ENCODE measurements at places on chromosomes 1 and 21.

- no peak for DNase-seq
These were observed 131.0 kb downstream of the TGFBR3 start for GRCh38 chr1:91754816-91755580.

GRCh38 chr21:14474995-14475394, 71.1 kb downstream of the SAMSN1 start:
- no peak for DNase-seq

DNA sequence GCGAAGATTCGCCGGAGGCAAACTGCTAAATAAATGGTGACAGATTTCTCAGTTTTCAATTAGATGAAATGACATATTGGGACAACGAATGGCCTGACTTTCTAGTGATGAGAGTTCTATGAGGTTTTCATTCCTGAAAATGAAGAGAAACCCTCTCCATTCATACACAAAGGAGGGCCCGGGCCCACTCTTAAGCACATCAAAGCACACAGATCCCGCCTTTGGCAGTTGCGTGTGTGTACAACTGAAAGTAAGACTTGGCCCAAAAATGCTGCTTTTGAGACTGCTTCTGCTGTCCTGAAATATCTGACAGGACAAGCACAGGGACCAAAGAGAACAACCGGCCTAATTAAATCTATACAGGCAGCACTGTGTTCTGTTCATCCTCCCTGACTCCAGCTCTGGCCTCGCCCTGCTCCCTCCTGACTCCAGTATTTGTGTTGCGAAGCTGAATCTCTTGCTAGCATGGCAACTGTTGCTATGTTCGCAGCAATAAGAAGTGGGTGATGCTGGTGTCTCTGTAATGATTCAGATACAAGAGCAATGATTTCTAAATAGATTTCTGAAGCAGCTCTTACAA, 7.4 kb downstream of the LRRC53 start:
- DNase-seq: no peak

DNA sequence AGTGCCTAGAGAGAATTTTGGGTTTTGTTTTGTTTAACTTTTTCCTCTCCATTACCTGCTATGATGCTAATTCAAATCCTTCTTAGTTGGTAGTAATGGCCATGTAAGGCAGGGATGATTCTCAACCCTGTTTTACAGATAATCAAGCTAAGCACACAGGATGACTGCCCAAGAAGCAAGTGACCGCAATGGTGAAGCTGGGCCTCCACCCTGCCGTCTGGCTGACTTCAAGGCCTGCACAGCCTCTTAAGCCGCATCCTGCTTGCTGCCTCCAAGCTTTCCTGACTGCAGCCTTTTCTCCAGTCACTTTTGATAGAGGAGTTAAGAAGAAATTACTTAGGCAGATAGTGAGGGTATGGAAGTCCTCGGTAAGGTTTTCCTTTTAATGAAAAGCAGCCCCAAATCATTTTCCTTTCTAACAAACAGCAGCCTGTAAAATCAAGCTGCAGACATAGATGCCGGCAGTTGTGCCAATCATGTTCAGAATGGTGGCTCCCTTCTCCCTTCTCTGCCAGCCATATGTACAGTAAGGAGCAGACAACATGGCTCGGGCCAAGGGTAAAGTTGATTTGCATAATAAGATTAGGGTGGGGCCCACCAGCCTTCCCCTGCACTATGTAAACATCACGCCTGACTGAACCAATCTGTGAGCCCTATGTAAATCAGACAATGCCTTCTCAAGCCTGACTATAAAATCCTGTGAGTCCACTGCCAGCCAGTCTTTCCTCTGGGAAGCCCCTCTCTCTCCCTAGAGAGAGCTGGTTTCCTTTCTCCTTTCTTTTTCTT, 8.8 kb upstream of the CTBS start:
- DNase-seq: no peak

DNA sequence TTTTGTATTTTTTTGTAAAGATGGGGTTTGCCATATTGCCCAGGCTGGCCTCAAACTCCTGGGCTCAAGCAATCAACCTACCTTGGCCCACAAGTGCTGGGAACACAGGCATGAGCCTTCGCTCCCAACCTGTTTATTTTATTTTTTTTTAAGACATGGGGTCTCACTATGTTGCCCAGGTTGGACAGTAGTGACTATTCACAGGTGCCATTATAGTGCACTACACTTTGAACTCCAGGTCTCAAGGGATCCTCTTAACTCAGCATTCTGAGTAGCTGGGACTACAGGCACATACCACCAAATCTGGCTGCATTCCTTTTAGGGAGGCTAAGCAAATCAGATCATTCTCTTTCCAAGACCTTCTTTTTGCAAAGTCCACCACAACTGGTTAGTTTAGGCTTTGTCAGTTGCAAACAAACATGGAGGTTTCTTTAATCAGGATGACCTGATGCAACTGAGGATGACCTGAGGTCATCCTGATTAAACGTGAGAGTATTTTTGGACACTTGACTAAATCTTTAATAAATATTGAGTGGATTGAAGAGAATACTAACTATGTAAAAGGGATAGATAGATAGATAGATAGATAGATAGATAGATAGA, 30.0 kb upstream of the RALGPS2 start:
- DNase-seq: no peak

- DNase-seq: no peak
These were observed 12.4 kb upstream of the USP1 start for GRCh38 chr1:62424411-62424810.

DNA sequence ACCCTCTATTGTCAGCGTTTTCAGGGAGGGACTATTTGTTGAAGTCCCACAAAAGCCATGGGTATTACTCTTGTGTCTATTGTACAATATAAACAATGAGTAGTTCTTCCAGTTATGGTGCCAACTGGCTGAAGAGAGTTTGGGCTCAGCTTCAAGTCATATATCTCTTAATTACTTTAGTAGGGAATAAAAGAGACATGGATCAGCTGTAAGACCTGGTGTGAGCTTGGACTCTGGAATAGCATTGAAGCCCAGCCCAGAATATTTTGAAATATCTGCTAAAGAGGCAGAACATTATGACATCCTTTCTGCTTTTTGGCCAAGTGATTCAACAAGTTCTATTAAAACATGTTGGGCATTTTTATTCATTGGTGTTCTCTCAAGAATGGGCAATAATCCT, 224.9 kb downstream of the BACH1 start:
- DNase-seq: no peak

- DNase-seq: no peak
These were observed 486.4 kb downstream of the PLPP3 start for GRCh38 chr1:56092684-56093570.

DNA sequence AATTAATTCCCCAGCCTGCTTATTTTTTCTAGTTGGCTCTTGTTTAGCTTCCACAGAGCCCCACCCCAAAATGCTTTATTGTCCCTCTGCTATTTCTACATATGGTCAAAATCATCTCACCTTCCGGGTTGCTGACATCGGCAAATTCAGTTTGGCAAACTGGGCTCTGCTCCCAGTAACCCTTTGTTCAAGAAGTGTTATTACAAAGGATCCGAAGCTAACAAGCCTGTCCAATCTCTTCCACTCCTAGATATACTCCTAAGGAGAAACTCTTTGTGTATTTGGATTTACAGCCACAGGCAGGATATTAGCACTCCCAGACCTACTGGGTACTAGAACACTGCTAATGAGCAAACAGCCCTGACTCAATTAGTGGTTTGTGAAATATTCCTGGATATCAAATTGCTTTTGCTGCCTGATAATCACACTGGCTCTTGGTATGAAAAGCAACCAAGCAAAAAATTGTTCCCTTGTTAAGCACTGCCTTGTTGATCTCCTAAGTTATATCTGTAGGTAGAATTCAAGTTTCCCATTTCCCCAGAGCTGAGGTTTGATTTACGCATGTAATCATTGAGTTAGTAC, 4.0 kb downstream of the JUN start:
- no peak for DNase-seq

- DNase-seq: no peak
These were observed 191.4 kb downstream of the KCNK2 start for GRCh38 chr1:215273838-215274516.

DNA sequence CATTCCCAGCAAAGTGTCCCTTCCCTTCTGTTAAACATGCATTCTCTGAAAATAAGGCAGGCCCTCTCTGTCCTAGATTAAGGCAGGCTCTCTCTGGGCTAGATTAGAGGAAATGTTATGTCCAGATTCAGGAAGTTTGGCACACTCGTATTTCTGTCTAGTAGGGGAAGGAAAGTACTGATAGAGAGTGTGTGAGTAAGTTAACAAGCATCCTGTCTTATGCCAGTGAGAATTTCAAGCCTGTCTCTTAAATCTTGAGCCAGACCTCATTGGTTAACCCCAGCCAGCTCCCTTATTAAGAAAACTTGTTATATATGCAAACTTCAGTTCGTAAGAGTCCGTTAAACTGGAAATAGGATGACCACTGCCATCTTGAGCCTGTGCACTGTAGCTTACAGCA, 31.6 kb downstream of the IGSF5 start:
- no peak for DNase-seq

DNA sequence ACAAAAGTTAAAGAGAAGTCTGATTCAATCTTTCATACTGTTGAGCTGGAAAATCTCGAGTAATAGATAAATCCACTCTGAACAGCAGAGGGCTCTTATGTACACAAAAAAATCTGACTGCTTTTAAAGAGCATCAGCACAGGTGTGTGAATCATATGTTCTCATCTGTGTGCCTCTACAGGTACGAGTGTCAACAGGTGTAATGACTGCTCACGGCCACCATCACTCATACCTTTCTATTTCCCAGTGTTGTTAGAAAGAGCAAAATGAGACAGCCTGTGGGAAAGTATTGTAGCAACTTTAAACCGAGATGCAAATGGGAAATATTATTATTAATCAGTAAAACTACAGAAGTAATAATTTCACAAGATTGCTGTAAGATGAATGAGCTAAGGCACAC, 49.0 kb upstream of the SCAF4 start:
- no peak for DNase-seq

- DNase-seq: no peak
These were observed 81.4 kb upstream of the WLS start for GRCh38 chr1:68313735-68314134.

- no peak for DNase-seq
These were observed 183.6 kb upstream of the UBE2U start for GRCh38 chr1:64019818-64020217.

- no peak for DNase-seq
These were observed 358.7 kb downstream of the LTN1 start for GRCh38 chr21:28633839-28634555.

DNA sequence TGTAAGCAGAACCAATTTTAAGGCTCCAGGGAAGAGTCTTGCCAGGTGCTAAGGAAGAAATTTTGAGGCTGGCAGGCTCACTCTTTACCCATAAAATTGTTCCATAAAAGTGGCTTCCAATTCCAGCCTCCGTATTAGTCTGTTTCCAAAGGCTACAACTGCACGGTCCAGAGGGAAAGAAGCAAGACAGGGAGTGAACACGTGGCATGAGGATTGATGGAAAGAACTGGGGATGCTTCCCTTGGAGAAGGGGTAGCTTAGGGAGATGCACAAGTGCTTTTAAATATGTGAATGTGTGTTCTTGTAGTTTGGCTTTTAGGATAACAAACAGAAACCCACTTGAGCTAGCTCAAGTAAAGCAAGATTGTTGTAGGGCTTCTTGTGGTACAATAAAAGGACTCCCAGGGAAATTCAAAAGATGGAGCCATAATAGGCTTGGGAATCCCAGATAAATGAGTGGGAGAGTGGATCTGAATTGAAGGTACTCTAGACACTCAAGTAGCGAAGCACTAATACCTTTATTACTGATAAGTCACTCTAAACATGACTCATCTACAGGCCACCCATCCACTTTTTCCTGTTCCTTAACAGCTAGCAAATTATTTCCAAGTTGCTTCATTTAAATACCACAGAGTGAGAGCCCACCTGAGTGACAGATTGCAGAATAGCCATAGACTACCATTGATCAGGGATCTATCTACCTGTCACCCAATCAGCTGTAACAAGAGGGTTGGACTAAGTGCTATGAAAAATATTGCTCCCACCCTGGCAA, 34.8 kb upstream of the NPL start:
- DNase-seq: no peak

GRCh38 chr1:178688244-178688643, 36.8 kb upstream of the RALGPS2 start:
- no peak for DNase-seq

GRCh38 chr1:27366411-27367159, at the start of gene MAP3K6:
TSS of gene MAP3K6 (minus strand) at chr1:27366961. CDS start at chr1:27366597, 364 bp downstream.
- peak; percentile 78 for DNase-seq

DNA sequence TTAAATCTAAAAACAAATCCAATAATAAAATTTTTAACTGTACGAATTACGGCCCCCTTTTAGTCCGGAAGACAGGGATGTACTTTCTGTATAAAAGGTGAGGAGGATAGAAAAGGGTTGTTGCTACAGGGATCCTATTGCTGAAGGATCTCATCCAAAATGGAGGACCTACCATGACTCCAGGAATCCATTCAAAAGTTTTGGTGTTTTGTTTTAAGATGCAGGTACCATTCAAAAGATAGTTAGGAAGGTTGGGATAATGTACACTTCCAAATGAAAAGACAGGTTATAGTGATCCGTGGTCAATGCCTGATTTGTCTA, 1.3 kb upstream of the ENAH start:
- no peak for DNase-seq

GRCh38 chr1:194908643-194909042, 1699.6 kb downstream of the KCNT2 start:
- DNase-seq: no peak

DNA sequence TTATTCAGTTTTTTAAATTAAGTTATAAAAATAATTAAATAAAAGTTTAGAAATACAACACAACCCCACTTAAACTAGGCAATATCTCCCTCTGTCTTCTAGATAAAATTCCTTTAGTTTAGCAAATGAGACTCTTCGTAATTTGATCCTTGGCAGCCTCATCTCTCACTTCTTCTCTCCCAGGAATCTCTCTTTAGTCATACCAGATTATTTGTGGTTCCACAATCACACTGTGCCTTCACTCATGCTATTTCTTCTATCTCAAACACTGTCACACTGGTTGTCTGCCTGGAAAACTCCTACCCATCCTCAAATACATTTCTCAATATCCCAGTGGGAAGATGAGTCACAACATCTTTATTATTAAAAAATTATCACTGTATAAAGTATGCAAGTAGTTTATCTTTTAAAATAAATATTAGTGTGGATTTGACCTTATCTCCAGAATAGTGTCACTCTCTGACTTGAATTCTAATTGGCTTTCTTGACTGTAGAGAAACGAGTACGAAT, 195.5 kb downstream of the KCNH1 start:
- DNase-seq: no peak

DNA sequence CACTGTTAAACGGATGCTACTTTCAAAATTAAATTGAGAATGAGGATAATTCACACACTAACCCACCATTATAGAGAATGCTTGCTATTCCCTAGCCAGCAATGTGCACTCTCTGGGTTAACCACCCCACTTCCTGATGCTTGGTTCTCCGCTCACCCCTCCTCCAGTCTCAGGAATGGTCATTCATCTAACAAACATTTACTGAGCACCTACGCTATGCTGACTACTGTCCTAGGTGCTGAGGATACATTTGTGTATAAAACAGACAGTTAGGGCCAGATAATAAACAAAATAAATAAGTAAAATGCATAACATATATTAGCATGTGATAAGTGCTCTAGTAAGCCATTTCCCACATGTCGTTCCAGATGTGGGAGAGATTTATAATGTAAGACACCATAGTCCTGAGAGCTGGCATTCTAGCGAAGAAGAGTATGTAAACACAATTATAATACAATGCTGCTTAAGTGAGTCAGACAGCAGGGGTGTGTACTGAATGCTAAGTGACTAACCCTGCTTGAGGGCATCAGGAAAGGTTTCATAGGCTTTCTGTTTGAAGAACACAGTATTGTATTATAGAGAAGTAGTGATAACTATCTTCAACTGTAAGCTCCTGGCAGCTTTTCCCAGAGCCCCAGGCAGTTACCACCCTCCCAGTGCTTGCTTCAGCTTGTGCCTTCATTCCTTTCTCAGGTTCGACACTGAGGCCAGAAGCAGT, 126.7 kb upstream of the CACHD1 start:
- no peak for DNase-seq

- DNase-seq: no peak
These were observed 8.8 kb upstream of the PAFAH2 start for GRCh38 chr1:26006710-26007109.

All from GM13977 (cell line).